ENCODE measurements at places on chromosomes 5 and 9.

DNA sequence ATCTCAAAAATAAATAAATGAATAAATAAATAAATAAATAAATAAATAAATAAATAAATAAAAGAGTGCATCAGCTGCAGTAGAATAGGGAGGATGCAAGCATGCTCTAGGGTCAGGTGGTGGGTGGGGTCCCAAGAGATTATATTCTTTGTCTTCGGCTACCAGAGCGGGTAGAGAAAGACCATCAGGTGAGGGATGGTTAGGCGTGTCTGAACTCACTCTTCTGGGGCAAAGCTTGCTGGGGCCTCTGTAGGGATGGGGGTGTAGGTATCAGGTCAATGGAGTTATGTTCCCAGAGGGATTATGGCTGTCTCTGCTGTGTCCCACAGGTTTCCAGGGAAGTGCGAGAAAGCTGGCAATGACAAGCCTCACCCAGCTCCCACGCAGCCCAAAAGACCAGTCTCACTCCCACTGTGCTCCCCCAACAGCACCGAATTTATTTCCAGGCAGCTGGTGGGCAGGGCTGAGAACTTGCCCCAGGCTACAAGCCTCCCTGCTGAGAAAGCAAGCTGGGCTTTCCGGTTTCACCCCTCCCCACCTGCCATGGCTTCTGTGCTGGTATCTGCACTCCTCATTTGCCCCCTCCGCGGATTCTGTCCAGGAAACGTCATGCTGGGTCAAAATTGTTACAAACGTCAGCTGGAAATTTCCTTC is 180.8 kb downstream of the LURAP1L start:
- no peak for DNase-seq

DNA sequence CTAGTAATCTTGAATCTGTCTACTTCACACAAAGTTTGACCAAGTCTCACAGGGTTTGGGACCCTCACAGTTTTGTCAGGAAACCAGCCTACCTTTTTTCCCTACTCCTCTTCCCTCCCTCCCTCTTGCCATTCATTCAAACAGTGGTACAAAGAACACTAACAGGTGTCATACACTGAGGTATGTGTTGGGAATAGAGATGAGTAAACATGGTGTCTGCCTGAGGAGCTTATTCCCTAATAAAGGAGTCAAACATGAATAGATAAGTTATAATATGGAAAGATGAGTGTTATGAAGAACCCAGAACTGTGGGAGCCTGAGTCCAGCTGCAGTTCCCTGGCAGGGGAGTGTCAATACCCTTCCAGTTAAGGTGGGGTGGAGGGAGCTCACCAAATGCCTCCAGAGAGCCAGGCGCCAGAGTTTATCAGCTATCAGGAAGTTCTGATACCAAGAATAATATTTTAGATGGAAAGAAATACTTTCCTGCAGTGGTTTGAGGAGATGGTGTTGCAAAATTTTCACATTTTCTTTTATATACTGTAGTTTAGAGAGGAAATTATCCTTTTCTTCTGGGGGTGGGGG is 183.4 kb upstream of the NR3C1 start:
- DNase-seq, result no peak

GRCh38 chr9:110602281-110602680 is 22.7 kb upstream of the SVEP1 start:
- no peak for DNase-seq

GRCh38 chr5:56625541-56625940 is 189.8 kb upstream of the MAP3K1 start:
- DNase-seq, result no peak

DNA sequence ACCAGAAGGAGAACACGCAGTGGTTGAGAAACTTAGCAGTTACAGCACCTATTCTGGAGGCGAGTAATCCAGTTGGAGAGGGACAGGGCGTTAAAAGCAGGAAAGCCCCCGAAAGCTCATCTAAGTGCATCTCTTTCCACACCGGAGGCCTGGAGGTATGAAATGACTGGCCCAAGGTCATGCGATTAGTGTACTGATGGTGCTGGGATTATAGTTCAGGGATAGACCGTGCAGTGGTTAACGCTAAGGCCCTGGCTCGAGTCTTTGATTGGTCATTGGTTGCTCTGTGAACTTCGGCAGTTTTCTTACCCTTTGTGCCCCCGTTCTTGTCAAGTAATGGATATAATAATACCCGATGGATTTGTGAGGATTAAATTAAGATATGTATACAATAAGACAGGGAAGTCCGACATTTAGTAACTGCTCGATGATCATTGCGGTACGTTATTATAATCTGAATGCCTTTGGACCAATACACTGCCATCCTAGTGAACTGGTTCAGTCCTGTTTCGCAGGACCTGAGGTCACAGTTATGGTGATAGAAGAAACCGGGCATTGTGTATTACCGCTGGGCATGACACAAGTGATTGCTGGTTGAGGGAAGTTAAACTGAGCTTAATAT is 960 bp downstream of the CANX start:
- DNase-seq, result peak; percentile 40
